ENCODE measurements at places on chromosomes 7 and 10.

DNA sequence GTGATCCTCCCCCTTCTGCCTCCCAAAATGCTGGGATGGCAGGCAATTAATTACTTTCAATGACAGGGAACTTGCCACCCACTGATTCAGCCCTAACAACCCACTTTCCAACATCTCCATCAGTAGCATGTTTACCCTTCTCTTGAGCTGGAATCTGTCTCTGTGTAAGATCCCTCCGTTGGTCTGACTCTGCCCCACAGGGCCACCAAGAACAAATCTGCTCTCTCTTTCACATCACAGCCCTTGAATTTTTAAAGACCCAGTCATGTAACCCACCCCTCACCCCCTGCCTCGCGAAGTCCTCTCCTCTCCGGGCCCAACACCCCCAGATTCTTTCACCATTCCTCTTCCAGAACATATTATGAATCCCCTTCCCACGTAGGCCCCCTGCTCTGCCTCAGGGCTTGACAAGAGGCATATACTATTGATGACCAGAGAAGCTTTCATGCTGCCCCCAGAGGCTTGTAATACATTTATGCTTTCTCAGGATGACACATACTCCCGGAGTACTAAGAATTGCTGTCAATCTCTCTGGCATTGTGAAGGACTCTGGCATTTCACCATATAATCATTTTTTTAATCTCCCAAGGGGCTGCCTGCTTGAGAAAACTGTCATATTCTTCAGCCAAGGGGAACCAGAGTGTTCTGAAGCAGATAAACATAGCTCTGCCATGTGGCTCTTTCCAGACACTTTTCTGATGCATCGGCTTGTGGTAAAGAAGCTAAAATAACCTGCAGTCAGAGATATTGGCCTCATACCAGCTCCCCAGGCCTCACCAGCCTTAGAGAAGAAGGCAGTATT, 179.2 kb upstream of the AUTS2 start:
- DNase-seq, result no peak

DNA sequence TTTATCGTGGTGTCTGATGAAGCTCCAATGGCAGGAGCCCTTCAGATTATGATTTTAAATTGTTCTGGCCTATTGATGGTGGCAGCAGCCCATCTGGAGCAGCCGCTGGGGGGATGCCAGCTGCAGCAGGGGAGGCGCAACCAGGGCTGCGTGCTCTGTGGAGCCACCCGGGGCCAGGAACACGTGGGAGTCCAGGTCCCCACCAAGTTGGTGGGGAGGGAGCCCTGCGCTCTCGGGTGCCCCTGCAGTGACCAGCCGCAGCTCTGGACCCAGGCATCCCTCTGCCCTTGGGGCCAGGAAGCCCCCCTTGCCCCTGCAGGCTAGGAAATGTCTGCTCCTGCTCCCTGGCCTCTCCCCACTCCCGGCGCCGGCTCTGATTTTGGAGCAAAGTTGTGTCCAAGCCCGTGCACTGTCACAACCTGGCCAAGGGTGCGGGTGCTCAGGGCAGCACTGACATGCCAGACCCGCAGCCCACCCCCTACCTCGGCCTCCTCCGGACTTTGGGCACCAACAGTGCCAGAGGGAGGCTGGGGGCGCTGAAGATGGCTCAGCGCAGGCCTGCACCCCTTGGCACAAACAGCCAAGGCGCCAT, 147.2 kb upstream of the ADO start:
- no peak for DNase-seq

DNA sequence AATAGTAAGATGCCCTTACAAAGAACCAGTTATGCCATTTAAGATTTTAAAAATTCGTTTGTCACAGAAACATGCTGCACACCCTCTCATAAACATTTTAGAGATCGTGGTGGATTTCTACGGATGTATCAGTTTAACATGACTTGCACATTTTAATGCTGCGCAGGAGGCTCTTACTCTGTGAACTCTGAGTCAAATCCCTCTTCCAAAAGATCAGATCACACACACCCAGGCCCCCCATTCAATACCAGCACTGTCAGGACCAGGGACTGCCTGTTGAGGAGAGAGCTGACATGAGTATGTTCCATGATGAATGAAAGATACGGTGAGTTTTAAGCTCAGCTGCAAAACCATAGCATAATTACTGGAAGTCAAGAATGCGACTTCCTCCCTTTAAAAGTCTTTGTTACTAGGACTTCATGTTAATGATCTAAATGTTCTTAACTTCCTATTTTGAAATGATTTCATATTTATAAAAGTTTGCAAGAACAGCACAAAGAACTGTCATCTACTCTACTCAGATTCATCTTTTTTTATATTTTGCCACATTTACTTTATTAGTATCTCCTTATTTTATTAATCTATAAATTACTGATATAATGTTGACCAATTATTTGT, 500.2 kb downstream of the GLRX3 start:
- no peak for DNase-seq

DNA sequence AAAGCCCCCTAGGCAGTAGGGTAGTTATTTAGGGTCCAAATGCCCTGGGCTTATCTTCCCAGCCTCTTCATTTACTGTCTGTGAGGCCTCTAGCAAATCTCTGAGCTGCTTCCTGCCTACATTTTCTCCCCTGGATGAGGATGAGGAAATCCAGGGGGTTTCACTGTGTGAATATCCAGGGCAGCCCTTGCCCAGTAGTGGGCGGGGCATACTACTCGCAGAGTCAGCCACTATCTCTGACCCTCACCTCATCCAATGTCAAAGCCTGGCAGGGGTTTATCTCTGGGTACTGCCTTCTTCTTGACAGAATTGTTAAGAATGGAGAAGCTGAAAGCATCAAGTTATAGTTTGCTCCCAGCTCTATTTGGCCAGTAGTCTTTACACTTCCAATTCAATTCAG, 48.9 kb downstream of the CUZD1 start:
- no peak for DNase-seq

DNA sequence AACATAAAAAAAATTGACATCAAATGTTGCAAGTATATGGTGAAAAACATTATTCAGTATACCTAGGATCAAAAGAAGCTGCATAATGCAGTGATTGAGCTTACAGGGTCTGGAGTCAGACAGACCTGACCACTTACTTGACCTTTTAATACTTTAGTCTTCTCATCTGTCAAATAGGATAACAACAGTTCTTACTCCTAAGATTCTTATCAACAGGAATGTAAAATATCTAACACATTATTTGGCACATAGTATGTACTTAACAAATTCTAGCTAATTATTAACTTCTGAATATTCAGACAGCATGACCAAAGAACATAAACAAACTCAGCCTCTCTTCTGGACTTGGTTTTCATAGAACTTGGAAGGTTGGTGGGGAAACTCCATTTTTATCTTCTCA, 45.6 kb upstream of the PIP4K2A start:
- no peak for DNase-seq

DNA sequence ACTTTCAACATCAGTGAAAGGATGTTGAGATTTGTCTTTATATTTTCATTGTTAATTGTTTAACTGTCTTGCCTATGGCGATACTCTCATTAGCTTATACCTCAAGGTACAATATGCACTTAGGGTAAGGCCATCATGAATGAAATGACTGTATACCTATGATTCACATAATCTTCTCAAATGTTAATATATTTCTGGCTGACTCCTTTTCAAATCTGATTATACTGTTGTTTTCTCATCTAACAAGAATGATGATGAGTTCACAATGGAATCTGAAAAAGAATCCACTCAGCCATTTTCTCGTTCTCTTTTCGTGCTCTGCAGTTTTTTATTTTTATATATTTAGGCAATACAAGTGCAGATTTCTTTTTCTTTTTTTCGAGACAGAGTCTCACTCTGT, 159.1 kb downstream of the ARHGAP12 start:
- DNase-seq, result no peak

DNA sequence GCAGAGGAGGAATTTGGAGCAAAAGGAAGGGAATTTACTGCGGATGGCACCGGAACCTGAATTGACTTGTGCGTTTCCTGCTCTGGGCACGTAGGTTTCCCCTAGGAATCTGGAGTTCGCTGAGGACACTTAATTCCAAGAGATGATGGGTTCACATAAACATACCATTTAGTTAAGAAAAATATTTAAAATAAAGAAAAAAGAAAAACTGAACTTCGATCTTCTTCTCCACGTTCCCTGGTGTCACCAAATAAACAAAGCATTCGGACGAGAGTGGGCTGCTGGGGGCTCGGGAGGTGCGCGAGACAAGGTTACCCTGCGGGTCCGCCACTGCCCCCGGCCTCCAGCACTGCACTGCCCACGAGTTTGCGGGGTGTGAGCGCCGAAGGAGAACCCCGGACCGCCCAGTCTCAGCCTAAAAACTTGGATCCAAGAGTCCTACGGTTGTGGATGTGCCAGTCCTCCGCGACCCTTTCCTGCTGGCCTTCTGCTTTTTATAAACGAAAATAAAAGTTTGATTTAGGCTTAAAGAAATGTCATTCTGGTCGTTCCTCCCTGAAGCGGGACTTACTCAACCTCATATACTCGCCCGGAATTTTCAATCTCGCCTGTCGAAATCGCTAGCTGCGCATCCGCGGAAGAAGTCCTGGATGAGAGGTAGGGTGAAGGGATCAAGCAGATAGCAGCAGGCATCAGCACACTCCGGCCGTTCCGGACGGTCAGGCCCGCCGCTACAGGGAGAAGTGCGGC, 30.3 kb downstream of the SKIDA1 start:
- no peak for DNase-seq

- DNase-seq, result no peak
Measured at GRCh38 chr7:155356323-155357105, 58.8 kb downstream of the INSIG1 start.

DNA sequence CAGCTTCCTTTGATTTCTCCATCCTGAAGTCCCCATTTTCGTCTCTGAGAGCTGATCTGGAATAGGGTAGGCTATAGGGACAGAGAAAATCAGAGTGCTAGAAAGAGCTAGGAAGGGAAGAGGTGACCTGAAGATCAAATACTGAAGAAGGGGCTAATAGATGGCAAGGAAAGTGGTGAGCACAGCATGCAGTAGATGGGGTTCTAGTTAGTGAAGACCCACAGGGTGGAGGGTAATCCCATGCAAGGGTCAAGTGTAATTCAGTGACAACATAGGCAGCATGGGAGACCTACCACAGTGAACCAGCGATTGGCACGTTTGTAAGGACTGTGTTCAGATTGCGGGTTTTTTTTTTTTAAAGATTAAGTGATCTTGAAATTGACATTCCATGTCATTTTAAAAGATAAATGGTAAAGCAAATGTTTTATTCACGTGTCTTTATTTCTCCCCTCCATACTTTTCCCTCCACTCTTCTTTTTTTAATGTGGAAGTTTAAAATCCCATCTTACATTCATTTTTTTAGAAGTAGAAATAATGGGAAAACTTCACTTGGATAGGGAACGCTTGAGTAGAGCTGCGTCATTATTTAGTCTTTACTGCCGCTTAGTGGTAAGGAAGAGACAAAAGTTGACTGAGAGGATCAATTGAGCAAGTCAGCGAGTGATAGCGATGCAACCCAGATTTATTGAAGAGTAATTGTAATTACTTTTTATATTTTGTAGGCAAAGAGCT, 21.0 kb upstream of the ABI1 start:
- DNase-seq, result peak; percentile 61

DNA sequence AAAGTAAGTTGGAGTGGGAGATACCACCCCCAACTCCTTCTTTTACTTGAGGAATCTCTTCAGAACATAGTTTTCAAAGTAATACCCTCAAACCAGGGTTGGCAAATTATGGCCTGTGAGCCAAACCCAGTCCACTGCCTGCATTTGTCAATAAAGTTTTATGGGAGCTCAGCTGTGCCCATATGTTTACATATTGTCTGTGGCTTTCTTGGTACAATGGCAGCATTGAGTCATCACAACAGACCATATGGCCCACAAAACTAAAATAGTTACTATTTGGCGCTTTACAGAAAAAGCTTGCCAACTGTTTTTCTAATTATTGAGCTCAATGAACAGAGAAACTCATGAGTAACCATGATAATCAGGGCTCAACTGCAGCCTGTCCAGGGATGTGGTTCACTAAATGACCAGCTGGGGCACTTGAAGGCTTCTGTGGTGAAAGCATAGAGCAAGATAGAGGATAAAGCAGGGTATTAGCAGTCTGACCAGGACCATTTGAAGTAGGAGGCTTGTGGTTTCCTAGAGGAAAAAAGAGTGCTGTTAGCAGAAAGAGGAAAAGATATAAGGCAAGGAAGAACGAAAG, 196.0 kb upstream of the GRB10 start:
- DNase-seq, result no peak

GRCh38 chr7:41047789-41048191, 655.1 kb downstream of the INHBA start:
- DNase-seq, result no peak

DNA sequence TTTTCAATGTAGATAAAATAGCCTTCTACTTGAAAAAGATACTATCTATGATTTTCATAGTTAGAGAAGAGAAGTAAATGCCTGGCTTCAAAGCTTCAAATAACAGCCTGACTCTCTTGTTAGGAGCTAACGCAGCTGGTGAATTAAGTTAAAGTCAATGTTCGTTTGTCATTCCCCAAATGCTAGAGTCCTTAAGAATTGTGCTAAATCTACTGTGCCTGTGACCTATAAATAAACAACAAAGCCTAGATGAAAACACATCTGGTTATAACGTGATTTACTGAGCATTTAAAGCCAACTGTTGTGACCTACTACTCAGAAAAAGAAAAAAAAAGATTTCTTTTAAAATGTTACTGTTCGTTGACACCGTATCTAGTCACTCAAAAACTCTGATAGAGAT, 134.7 kb downstream of the POLR1F start:
- no peak for DNase-seq

- no peak for DNase-seq
Measured at GRCh38 chr7:138890499-138891445, 90.4 kb downstream of the KIAA1549 start.

GRCh38 chr7:6433784-6434615, 13.8 kb downstream of the DAGLB start:
- no peak for DNase-seq

DNA sequence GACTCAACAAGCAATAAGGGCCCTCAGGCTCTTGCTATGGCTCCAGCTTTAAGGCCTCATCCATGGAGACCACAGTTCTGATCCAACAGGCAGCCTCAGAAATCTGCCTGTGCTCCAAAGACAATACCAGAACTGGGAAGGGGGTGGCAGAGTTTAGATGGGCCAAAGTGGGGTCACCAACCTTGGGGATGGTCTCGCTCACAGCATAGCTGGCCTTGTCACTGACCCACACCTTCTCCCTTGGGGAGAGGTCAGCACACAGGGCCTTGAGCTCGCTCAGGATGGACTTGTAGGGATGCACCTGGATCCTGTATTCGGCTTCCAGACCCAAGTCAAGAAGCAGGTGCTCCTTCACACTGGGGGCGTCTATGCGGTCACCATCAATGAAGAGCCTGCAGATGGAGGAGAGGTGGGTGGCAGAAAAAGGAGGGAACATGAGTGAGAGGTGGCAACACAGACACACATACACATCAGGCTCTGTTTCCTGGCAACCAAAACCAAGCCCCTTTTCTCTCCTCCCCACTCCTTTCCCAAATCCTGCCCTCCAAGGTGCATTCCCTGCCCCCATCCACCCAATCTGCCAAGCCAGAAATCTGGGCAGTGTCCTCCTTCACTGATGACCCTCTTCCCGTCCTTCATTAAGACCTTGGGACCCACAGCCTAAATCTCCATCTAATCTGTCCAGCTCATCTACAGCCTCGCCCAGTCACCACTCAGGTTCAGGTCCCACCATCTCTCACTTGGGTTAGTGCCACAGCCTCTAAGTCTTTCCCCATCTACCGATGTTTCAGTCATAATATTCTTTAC, 40.9 kb downstream of the XPNPEP1 start:
- no peak for DNase-seq
